Neural progenitor cell (in vitro differentiated cells): ENCODE measurements at places on chromosomes 3 and 15. TPM values are rescaled to one million over a fixed set of nuclear protein-coding genes. Genes with fewer than 3 reads are reported as not detected.
A peak's percentile ranks its signal among the peaks of the same experiment; 100 is the strongest.

The CELF6 gene
- 0.19 and 0.95 TPM in 2 replicates for total RNA-seq

The RTP1 gene
- total RNA-seq = 0.43 TPM in 1 of 2 replicates, not detected in the other

The TNFAIP8L3 gene
- total RNA-seq = not detected in 2 replicates

DNA sequence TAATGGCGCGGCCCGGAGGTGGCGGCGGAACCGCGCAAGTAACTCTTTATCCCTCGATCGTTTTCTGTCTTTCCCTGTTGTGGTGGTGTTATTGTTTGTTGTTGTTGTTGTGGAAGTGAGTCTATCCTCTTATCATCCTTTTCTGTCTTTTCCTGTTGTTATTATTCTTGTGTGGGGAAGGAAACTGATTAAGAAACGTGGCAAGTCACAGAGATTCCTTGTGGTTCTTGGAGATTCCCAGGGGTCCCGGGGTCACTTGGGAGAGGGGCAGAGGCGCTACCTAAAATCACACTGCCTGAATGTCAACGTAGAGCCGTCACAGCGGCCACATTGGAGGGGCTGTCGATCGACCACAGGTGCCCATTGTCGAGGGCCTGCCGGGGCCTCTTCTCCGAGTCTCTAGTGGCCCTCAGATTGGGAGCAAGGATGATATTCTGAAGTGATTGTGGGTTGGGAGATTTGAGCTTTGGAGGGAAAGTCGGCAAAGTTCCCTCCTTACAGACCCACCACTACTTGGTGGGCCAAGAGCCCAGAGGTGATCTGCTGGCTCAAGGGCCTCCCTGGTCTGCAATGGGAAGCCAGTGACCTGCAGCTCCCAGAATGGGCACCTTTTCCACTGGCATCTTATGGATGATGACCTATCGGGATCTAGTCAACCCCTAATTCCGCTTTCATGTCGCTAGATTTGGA is 790 bp downstream of the PARP14 start:
- H3K36me3 ChIP-seq = no peaks in the 10 kb centered on the region
- DNase-seq = no peak
- peak overlapping the region; percentile 69 for H3K4me3 ChIP-seq
- no peaks in the 10 kb centered on the region for H3K4me1 ChIP-seq

The LRRC2 gene
- not detected in 2 replicates for total RNA-seq

- DNase-seq = no peak
- H3K36me3 ChIP-seq = no peaks in the 10 kb centered on the region
- peaks cover 17% of the 10 kb centered on the region for H3K4me1 ChIP-seq
- H3K27me3 ChIP-seq = no peaks in the 10 kb centered on the region
- no peak overlapping the region for H3K4me3 ChIP-seq
These were observed 527.2 kb downstream of the FOXP1 start for GRCh38 chr3:71056327-71056726.

GRCh38 chr3:126142652-126143051 is 37.7 kb downstream of the ALDH1L1 start:
- no peaks in the 10 kb centered on the region for H3K4me1 ChIP-seq
- no peaks in the 10 kb centered on the region for H3K27me3 ChIP-seq
- H3K4me3 ChIP-seq = no peak overlapping the region
- no peak for DNase-seq
- no peaks in the 10 kb centered on the region for H3K36me3 ChIP-seq
- no peak overlapping the region for H3K27ac ChIP-seq

- no peak overlapping the region for H3K27ac ChIP-seq
- no peaks in the 10 kb centered on the region for H3K4me1 ChIP-seq
- H3K27me3 ChIP-seq = no peaks in the 10 kb centered on the region
- no peaks in the 10 kb centered on the region for H3K36me3 ChIP-seq
These were observed 32.1 kb downstream of the FOXP1 start for GRCh38 chr3:71551311-71551919.

DNA sequence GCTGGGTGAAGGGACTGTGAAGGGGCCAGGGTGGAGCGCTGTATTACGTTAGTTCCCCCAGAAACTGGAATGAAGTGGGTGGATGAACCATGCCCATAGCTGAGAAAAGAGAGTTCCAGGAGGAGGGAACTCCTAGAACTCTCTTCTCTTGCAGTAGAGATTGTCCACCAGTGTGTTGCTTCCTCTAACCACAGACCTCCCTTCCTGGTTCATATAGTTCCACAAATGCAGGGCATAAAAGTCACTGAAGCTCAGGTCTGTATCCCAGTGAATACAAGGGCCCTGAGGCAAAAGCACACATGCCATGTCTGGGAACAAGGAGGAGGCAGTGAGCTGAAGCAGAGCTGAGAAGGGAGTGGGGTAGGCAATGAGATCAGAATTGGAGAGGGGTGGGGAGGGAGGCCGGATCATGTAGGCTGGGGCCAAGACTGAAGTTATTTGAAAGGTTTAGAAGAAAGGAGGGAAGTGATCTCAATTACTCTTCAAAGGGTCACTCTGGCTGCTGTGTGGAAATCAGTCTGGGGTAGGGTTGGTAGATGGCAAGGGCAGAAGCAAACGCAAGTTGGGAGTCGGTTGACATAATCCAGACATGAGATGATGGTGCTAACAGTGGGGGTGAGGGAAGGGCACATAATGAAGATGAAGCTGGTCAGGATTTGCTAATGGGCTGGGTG is 6.5 kb downstream of the A4GNT start:
- peaks cover 10% of the 10 kb centered on the region for H3K4me1 ChIP-seq
- H3K36me3 ChIP-seq = no peaks in the 10 kb centered on the region
- no peaks in the 10 kb centered on the region for H3K27me3 ChIP-seq
- DNase-seq = no peak

DNA sequence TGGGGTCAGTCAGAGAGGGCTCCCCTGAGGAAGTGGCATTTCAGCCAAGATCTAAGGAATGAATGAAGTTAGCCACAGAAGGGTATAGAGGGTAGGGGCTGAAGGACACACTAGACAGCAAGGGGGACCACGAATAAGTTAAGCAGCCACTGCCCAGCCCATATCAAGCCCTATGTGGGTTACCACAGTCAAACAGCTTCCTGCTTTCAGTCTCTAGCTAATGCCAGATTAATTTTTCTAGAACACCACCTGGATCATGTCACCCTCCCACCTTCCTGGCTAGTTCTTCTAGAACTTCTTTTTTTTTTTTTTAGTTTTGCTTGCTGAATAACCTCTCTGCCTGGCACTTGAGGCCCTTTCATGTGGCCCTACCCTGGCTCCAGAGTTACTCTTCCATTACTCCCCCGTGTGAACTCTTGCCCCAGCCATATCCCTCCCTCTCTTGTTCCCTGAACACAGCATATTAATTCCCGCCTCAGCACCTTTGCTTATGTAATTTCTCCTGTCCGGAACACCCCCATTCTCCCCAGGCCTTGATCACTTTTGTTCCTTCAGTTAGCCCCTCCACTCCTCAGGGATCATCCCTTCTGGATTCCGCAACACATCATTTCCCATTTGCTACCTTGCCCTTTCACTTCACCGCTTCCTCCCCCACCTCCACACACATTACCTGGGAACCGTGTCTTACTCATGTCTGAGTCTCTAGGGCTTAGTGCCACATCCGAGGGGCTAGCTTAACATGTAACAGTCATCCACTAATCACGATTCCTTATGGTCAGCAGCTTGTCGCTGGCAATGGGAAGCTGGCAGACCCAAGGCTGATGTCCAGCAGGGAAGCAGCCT is 20.6 kb upstream of the BNC1 start:
- peak overlapping the region; percentile 29 for H3K4me3 ChIP-seq
- peaks cover 17% of the 10 kb centered on the region for H3K4me1 ChIP-seq
- no peak for DNase-seq
- H3K27ac ChIP-seq = no peak overlapping the region
- no peaks in the 10 kb centered on the region for H3K27me3 ChIP-seq

The KIF23 gene
- 115 and 193 TPM in 2 replicates for total RNA-seq

- H3K36me3 ChIP-seq = no peaks in the 10 kb centered on the region
- peaks cover 8% of the 10 kb centered on the region for H3K4me1 ChIP-seq
- no peak for DNase-seq
These were observed 564.4 kb downstream of the TBL1XR1 start for GRCh38 chr3:176632925-176633324.
